ENCODE measurements at places on chromosomes 1 and 21.

- DNase-seq = no peak
Measured at GRCh38 chr1:208272311-208272710, 28.1 kb upstream of the PLXNA2 start.

- peak; percentile 95 for DNase-seq
Measured at GRCh38 chr1:234154320-234155251, 218.7 kb upstream of the COA6 start.

GRCh38 chr1:199044191-199044590 is 405.4 kb downstream of the PTPRC start:
- no peak for DNase-seq

GRCh38 chr1:3399732-3400131 is 54.7 kb upstream of the ARHGEF16 start:
- no peak for DNase-seq

- DNase-seq = no peak
Measured at GRCh38 chr1:203944651-203945404, 83.4 kb downstream of the SNRPE start.

- DNase-seq = no peak
Measured at GRCh38 chr1:64892576-64893573, 73.5 kb downstream of the JAK1 start.

GRCh38 chr1:1213345-1214265 is at the start of gene TNFRSF4:
Gene TNFRSF4, minus strand, starts transcription at chr1:1214153. Its CDS starts 26 bp downstream, at chr1:1214127.
- DNase-seq = no peak

GRCh38 chr1:12371053-12371452 is 141.2 kb downstream of the VPS13D start:
- DNase-seq = no peak

DNA sequence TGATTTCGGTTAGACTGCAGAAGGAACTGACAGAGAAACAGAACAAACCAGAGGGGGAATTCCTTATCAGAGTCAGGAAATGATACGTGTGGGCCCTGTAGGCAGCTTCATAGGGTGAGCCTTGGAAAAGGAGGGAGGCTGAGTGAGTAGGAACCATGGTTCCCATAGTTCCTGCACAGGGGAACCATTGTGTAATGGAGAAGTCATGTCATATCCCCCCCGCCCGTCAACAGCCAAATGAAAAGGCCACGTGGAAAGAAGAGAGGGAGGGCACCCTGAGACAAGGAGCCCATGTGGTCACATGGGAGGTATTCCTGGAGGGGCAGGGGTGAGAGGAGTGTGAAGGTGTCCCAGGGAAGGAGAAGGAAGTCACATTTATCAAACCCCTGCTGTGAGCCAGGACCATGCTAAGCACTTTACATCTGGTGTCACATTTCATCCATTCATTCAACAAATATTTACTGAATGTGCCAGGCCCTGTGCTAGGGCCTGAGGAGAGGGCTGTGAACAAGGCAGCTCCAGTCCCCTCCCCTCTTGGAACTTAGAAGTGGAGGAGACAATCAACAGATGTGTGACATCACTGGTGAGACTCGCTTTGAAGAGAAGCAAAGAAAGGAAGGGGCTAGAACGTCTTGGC is 15.7 kb upstream of the FGR start:
- peak; percentile 80 for DNase-seq

GRCh38 chr1:231931846-231932454 is 305.4 kb downstream of the DISC1 start:
- DNase-seq = peak; percentile 76

- DNase-seq = no peak
Measured at GRCh38 chr1:215128504-215128903, 46.0 kb downstream of the KCNK2 start.

DNA sequence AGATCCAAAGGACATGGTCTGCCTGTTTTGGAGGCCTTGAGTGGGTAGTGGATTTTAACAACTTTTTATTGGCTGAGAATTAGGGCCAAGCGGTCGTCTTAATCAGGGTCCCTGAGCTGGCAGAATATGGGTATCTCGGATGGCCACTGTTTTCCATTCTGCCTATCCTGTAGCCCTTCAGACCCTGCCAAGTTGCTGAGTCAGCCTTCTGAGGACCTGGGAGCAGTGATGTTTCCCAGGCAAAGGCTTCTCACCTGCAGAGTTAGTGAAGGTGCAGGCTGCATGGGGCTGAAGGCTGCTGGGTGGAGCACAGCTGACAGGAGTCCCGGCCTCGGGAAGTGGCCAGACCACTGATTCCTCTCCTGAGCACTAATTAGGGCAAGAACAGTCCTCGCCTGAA is 11.4 kb downstream of the RASSF5 start:
- no peak for DNase-seq

DNA sequence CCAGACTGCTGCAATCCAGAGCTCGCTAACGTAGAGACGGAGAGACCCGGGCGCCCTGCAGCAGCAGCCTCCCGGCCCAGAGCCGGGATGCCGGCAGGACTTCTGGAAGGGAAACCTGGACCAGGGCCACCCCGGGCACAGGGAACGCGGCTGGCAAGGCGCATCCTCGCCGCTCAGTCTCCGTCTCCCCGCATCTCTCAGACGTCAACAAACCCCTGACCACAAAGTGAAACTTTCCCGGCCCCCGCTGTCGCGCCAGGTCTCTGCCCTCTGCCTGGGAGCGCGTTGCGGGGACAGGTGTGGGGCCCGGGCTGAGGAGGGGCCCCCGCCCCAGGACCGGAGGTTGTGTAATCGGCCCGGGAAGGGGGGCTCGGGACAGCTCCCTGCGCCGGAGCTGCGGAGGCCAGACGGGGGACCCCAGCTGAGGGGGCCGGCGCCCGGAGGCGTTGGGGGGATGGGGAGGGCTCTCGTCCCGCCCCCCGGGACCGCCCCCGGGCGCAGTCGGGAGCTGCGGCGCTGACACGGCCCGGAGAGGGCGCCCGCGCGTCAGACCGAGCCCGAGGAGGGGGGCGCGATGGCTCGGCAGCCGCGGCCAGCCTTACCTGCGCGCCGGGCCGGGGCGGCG is 116.6 kb upstream of the HIVEP3 start:
- DNase-seq = peak; percentile 83

- no peak for DNase-seq
Measured at GRCh38 chr21:44667612-44668011, 885 bp upstream of the KRTAP12-2 start.

All from GM23338 (cell line).